Stimulated activated CD8-positive, alpha-beta memory T cell treated with anti-CD3 and anti-CD28 coated beads, Interleukin-4, amount 100 ng/mL, for 1 hour (primary cell): ENCODE measurements at places on chromosomes 3 and 15.

- DNase-seq, result peak; percentile 3
These were observed 178.3 kb downstream of the UACA start for GRCh38 chr15:70584838-70585706.

DNA sequence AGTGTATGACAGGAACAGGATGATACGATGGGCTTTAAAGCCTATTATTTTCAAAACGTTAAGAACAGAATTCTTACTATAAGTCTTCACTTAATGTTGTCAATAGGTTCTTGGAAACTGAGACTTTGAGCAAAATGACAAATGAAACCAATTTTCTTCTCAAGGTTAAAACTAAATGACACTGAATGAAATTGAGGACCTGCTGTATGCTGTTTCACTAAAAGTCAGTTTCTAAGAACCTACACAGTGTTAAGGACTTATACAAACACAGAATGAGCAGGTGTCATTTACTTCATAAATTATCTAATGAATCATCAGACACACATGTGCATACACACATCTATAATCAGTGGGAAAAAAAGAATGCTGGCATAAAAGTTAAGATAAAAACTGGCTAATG, 106.9 kb downstream of the RFTN1 start:
- DNase-seq, result no peak

- DNase-seq, result no peak
These were observed 219.9 kb downstream of the TCF12 start for GRCh38 chr15:57138349-57138788.

DNA sequence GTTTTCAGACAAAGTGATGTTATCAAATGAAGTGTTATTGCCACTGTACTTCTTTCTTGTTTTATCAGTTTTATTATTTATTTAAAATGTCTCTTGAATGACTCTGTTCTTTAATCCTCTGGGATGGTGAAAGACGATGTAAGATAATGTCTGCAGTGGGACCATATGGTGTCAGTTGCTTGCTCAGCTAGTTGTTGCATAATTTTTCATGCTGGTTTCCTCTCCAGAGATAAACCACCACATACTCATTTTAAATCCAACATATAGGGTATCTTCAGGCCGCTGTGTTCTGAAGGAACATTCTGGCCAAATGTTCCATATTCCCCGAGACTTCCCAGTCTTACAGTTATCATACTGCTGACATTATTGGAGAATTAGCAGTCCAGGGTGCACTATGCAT, 75.9 kb downstream of the GABRG3 start:
- no peak for DNase-seq

DNA sequence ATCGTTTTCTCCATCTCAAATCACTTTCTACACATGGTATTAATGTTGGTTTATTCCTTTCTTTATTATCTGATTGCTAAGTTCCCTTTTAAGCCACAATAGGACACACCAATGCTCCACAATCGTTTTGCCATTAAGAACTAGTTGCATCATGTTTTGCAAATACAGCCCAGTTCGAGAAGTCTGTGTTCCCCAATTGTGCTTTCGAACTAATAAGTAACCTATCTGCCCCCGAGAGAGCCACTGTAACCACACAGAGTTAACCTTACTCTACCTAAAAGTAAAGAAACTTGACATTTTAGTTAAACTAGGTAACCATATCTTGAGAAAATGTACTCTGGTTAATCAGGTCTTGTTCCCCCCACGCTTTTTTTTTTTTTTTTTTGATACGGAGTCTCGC, 39.1 kb downstream of the MAGI1 start:
- no peak for DNase-seq

- DNase-seq, result no peak
These were observed 282.8 kb downstream of the CTNNB1 start for GRCh38 chr3:41482134-41482533.

- DNase-seq, result no peak
These were observed 330.9 kb downstream of the ERC2 start for GRCh38 chr3:56137415-56137814.

DNA sequence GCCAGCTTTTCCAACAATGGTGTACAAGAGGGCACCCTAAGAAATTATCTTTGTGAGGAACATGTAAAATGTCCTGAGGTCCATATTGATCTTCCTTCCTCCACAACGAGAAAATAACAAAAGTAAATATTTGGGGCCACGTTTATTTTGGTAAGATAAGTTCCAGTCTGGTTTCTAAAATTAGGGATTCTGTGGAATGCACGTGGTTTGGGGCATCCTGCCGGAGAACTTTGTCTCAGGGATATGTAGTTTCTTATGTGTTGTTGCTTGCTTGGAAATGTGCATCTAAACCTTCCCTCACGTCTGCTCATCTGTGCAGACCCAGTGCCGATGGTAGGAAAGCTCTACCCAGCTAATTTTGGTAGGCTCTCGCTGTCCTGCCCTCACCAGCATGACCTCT, 62.8 kb downstream of the CTDSPL start:
- no peak for DNase-seq

- no peak for DNase-seq
These were observed at the start of gene SLC6A1 for GRCh38 chr3:10992017-10992942. TSS of gene SLC6A1 (plus strand) at chr3:10992748. CDS start at chr3:11017212, 24,464 bp downstream.

GRCh38 chr15:62913246-62913645, 129.3 kb upstream of the TPM1 start:
- DNase-seq, result no peak

DNA sequence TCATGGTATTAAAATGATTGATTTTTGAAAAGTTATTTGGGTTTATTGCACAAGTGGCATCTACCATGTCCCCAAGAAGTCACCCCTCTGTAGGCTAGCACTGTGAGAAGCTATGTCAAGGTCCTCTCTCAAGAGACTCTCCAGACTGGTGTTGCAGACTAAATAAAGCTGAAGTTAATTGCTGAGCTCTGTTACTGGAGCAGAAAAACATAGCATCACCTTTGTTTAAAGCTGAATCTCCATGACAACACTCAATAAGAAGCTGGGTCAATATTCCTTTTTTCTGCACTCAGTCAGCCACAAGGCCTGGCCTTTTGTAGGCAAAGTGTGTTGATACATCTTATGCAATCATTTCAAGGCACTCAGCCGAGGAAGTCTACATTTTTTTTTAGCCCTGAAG, 806.6 kb upstream of the LMCD1 start:
- no peak for DNase-seq

DNA sequence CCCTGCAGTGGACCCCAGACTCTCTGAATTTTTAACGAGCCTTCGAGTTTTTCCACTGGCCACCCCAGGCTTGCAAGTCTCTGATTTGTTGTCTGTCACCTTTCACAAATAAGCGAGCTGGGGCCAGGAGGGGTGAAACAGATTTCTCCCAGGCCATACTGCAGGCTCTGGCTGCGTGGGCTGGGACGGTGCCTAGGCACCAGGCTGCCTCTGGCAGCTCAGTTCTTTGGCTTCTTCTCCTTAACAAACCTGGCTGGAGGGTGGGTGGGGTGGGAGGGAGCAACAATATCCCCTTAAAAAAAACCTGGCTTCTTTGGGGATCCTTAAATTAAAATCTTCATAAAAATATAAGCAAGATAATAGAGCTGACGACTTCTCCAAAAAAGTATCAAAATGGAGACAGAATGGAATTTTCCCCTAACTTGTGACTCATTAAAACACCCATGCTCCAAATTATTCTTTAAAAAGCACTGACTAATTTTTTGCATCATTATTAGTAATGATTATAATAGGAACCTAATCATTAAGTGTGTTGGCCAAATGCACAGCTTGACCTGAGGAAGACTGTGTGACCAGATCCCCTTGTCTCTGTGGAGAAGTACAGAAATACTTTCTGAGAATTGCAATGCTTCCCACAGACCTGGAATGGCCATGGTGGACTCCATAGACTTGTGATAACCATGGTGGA, 84.1 kb downstream of the SNRK start:
- DNase-seq, result no peak

- DNase-seq, result peak; percentile 9
These were observed 67.8 kb downstream of the UBP1 start for GRCh38 chr3:33372218-33373081.

- DNase-seq, result no peak
These were observed 17.1 kb upstream of the SLC24A5 start for GRCh38 chr15:48103647-48104046.

- no peak for DNase-seq
These were observed 33.4 kb upstream of the CTXND1 start for GRCh38 chr15:80285379-80285778.

- no peak for DNase-seq
These were observed 316.8 kb downstream of the PLCL2 start for GRCh38 chr3:17201538-17201937.

DNA sequence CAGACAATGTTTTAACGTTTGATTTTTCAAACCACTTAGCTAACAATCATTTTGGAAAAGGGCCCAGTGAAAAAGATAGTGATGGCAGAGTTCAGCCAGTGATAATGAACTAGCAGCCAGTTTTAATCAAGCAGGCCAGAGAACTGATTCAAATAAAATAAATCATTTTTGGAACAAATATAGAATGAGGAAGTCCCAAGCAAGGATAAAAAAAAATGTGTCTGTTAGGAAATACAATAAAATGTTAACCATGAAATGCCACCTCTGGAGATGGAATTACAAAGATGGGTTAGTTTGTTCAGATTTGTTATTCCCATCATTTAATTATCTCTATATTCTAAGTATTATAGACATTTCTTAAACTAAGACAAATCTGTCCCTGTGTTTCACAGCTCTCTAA, 1.1 kb downstream of the HERC1 start:
- no peak for DNase-seq

GRCh38 chr3:56125358-56126005, 342.8 kb downstream of the ERC2 start:
- DNase-seq, result no peak
